ENCODE measurements at places on chromosomes 2 and 18.

- no peak for DNase-seq
These were observed 425.4 kb downstream of the NYAP2 start for GRCh38 chr2:225824748-225825449.

DNA sequence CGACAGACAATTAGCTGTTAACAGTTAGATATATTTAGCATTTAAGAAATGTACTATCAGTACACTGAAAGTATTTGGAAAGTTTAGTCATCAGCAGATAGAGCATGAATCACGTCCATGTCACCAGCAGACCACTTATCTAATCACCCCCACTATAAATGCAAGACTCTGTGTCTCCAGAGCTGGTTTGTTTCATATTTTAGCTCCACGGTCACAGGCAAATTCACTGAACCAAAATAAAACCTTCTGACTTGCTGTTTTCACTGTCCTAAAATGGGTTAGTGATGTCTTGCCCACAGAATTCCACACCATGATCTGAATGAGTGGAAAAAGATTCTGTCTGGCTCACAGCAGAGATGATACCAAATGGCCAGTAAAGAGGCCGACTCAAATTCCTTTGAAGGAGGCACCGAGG, 64.9 kb downstream of the CDH2 start:
- DNase-seq = no peak

- DNase-seq = peak; percentile 59
These were observed 107.4 kb downstream of the CPO start for GRCh38 chr2:207046724-207047123.

DNA sequence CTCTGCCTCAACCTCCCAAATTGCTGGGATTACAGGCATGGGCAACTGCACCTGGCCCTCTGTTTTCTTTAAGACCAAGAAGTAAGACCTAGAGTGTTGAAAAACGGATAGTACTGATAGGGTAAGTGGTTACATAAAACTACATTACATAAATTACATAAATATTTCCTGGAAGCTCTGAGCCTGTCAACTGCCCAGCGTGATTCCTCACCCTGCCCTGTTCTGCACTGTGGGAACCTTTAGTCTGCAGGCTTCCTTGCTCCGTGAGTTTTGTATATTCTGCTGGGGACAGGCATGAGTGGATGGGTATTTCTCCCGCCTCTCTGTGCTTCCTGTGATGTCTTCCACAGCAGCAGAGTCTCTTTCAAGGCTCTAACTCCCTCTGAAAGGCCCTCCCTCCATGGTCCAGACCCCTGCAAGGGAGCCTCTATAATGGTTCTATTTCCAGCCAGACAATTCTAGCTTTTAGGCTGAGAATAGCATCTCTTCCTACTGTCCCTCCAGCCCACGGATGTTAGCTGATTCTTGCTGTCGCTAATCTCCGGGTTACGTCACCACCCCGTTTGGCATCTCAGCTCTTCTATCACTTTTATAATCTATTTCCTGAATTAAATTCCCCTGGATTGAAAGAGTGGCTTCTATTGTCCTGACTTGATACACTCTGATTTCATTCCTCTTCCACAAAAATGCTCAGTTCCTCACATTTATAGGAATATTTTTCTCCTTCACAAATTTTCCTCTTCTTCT, 49.5 kb upstream of the PLEKHM3 start:
- DNase-seq = no peak

GRCh38 chr2:101017371-101017770, 15.3 kb downstream of the RPL31 start:
- no peak for DNase-seq

DNA sequence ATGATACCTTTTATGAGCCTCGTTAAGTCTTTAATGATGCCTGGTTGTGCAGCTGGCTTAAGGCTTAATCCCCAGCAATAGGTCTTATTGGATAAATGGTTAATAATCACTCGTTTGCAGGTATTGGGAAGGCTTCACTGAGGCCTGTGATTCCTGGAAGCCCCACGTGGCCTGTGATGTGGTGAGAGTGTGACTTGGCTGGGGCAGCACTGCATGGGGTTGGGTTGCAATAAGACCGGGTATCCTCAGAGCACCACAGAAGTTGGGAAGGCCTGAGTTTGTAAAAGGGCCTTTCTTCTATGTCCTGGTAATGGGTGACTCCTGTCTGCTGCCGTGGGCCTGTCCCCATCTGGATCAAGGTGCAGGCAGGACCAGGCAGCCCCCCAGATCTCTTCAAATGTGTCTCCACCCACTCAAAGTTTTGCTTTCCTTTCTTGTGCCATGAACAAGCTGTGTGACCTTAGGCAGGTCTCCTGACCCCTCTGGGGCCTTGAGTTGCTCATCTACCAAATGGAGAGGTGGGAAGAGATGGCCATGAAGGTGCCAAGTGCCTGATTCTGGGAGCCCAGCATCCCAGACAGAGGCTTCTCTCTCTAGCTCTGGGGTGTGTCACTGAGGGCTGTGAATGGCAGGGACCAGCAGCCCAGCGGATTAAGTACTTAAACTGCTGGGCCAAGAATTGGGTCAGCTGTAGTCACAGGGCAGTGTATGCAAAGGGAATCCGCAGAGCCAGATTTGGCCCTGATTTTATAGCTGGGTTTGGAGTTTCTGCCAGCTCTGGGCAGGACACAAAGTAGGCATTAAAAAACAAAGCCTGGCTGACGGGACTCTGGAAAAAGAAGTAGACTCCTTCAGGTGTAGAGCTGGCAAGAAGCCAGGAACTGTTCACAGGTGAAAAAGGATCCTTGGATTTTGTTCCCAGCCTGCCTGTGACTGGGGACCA, 24.4 kb downstream of the LBH start:
- DNase-seq = no peak

Measured in CD4-positive, alpha-beta T cell treated with Interleukin-17A for 1 hour (primary cell).